ENCODE measurements at places on chromosomes 4 and X. TPM values are rescaled to one million over a fixed set of nuclear protein-coding genes. Genes with fewer than 3 reads are reported as not detected.

DNA sequence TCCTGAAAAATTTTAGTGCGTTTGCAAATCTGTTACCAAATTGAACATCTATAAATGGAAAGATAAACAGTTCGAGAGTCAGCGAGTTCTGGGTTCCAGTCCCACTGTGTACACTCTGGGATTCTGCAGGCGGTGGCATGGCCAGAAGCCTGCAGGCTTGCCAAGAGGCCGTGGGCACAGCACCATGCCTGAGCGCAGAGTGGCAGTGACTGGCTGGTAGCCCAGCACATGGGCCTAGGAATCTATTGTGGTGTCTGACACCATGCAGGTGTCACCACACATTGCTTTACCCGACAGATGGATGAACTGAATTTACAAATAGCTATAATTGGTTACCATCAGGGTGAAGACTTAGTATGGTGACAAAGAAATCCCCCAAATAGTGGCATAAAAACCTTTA lies 71.7 kb upstream of the TLR3 start:
- DNase-seq = no peak

DNA sequence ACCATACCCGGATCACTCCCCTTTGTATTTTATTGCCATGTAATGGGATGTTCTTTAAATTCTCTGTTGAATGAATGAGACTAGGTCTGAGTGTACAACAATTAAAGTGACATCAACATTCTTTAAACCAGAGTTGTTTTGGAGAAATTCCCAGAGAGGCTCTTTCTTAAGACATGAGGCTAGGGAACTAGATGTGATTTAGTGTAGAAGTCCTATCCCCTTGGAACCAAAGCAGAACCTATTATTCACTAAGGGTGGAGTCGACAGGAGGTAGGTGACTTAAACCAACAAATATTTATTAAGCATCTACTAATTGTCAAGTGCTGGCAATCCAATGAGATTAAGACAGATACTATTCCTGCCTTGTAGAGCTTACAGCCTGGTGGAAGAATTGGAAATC lies 1.7 kb downstream of the EIF1AX start:
- DNase-seq = peak; percentile 90

GRCh38 chrX:47145395-47146120 lies 537 bp downstream of the RBM10 start:
- DNase-seq = peak; percentile 57

DNA sequence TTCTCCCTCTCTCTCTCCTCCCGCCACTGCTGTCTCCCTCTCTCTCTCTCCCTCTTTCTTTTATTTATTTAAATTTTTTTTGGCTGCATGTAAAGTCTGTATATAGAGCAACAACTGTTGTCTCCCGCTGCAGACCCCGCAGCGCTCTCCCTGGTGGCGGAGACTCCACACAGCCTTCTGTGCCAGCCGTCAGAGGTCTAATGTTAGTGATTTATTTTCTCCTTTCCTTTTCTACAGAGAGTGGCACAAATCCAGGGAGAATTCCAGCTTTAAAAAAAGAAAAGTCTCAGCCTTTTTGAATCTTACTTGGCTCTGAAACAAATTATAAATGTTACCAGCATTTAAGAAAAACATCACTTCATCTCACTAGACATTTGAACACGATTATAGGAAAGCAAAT lies 106.2 kb downstream of the FAM9B start:
- DNase-seq = no peak

DNA sequence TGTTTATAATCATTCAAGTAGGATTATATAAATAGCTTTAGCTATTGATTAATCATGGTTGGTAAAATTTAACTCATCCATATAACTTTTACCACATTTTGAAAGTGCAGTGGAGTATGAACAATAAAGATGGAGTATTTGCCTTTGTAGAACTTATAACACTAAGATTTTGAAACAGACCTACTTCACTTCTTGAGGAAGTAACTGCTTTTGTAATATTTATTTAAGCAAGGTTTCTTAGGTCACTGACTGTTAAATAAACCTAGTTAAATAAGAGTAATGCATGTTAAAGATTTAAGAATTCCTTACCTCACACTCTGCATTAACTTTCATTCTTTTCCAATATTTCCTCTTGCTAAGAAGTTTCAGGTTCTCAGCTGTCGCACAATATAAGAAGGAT lies 242.5 kb downstream of the CFAP299 start:
- no peak for DNase-seq

DNA sequence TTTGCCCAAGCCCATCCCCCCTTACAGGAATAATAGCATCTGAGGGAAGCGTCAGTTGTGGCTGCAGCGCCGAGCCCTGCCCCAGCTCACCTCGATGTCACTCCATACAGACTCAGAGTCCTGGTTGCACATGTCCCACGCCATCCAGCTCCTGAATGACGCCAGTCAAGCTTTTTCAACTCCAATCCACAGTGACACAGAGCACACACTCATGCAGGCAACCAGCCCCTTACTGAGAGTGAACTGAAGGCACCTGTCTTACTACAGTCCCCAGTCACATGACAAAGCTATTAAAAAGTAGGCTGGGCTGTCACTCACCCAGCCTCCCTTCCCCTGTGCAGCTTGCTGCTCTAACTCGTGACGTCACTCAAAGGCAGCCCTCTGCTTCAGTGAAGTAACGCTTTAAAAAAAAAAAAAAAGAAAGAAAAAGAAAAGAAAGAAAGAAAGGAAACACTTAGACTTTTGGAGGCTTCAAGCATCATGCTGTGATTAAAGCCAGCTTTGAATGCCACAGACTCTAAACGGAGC lies at the start of gene PPARGC1A:
PPARGC1A (minus strand) TSS at position 234 of the 528 bp plus-strand sequence; CDS start at position 144, 90 bp downstream.
- DNase-seq = peak; percentile 45

- DNase-seq = no peak
Observed at GRCh38 chr4:76238701-76239100, 12.8 kb upstream of the FAM47E start.

- DNase-seq = peak; percentile 73
Observed at GRCh38 chr4:13611283-13611842, 16.2 kb downstream of the BOD1L1 start.

GRCh38 chr4:76233967-76234678 lies 17.4 kb upstream of the FAM47E start:
- DNase-seq = no peak

- DNase-seq = peak; percentile 61
Observed at GRCh38 chr4:99887837-99888236, 6.4 kb downstream of the LAMTOR3 start.

DNA sequence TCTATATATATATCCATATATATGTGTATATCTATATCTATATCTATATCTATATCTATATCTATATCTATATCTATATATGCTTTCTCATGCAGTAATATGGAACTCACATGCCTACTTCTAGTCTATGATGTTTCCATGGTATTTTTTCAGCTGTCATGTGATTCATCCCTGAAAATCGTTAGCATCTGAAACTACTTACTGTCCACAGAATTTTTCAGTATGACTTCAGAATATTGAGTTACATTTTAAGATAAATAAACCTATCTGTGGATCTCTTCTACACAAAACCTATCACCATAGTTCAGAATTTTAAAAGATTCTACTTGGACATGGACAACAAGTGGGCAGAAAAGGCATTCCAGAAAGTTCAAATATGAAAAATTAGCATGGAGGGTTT lies 855.1 kb upstream of the INTU start:
- peak; percentile 89 for DNase-seq

DNA sequence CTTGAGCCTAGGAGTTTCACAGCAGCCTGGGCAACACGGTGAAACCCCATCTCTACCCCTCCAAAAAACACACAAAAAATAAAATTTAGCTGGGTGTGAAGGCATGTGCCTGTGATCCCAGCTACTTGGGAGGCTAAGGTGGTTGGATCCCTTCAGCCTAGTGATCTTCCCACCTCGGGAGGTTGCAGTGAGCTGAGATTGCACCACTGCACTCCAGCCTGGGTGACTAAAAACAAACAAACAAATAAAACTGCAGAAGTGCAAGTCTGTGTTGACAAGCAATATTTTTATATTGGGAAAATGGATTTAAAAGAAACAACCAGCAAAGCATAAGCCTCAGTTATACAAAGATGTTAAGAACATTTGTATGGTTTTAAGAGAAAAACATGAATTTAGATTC lies 46.1 kb downstream of the IGFBP7 start:
- DNase-seq = no peak

GRCh38 chrX:8939322-8939721 lies 94.6 kb downstream of the FAM9B start:
- DNase-seq = no peak

DNA sequence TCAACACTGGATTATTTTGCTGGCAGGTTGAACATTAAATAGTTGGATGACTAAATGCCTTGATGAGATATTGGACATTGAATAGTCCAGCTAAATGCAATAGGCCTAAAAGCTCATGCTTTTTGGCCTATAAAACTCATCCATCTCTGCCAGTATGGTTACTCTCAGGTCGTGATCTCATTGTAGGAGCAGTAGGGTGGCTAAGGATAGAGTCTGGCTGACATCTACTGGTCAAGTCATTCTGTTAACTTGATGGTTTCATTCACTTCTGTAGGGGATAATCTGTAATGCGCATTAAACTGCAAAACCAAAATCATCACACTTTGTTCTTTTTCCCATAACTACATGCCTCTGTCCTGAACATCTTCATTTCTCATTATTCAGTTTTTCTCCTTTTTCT lies 227.0 kb downstream of the DKK2 start:
- peak; percentile 67 for DNase-seq

GRCh38 chrX:40244980-40245379 lies 147.2 kb upstream of the BCOR start:
- DNase-seq = no peak

GRCh38 chr4:186021461-186022167 lies 47.3 kb upstream of the TLR3 start:
- peak; percentile 56 for DNase-seq

- DNase-seq = no peak
Observed at GRCh38 chr4:55884093-55884850, 30.8 kb downstream of the EXOC1 start.

DNA sequence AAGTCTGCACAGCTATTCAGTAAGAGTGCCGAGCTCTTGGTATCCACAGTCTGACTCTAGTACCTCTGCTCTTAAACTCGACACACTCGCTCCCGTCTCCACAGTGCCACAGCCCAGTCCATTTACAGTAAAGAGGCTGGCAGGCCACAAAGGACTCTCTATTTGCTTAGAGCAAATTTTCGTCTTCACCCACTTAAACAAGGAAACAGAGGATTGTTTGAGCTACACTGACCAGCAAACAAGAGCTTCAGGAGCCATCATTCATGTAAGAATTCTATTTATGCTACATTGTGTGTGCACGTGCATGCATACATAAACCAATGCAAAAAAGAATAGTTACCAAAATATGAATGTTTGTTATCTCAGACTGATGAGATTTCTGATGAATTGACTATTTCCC lies 290.2 kb downstream of the USP46 start:
- DNase-seq = no peak

GRCh38 chr4:2387218-2387617 lies 31.2 kb downstream of the ZFYVE28 start:
- DNase-seq = no peak

DNA sequence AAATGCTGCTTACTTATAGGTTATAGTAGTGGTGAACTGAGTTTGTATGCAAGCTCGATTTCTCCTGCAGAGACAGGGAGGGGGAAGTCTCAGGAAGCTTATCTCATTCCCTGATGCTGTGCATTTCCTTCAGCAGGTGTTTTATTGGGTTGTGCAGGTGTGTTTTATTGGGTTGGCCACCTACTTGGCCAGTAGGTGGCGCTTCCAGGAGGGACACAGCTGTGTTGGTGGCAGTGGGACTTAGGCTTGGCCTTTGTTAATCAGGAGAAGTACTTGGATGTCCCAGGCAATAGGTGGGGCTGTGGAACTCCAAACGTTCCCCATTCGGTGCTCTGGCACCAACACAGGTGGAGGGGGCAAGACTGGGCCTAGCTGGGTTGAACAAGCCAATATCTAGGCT lies 196.0 kb upstream of the DCAF8L1 start:
- DNase-seq = no peak

DNA sequence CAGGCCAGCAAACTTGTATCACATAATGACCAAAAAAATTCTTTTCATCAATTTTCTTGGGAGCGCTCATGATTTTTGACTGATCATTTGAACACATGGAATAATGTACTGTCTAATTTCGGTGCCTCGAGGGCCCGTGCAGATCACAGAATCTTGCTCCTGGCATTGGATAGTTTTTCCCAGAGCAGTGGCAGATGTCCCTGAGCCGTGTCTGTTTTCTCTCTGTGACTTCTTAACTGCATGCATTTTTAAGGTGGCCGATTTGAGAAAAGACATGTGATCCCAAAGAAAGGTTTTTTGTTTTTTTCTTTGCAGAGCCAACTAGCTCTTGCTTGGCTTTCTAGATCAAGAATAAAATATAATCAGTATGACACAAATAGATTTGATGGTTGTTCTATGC lies 19.7 kb downstream of the GPRIN3 start:
- no peak for DNase-seq

DNA sequence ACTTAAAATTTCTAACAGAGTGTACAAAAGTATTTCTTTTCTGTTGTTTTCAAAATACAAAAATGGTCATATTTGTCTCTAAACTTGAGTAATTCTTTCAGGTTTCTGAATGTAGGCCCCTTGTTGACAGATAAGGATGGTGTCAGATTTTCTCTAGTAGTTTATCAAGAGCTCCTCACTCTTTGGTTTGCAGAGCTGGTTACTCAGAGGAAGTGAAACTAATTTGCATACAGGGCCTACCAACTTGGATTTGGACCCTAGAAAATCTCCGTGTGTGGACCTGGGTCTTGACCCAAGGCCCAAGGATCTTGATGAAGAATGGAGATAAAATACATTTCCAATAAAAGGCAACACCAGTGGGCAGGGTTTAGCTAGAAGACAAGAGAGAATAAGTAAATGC lies 433 bp upstream of the ADH6 start:
- DNase-seq = no peak

GRCh38 chr4:37721995-37722638 lies 35.9 kb upstream of the RELL1 start:
- DNase-seq = no peak

- peak; percentile 18 for DNase-seq
Observed at GRCh38 chr4:92232566-92232965, 71.2 kb upstream of the GRID2 start.

Gene IQCM
- not detected for total RNA-seq

Gene DNASE1L1
- 60.7 TPM for total RNA-seq

Gene CHRNA9
- total RNA-seq = 0.97 TPM

Gene FAM53A
- 15.3 TPM for total RNA-seq

Gene SPANXN3
- not detected for total RNA-seq

Gene EFHC2
- total RNA-seq = not detected

Gene FHIP1A
- total RNA-seq = 0.11 TPM

Gene POU3F4
- total RNA-seq = not detected

Gene DMRTC1
- total RNA-seq = not detected

Gene DGKK
- not detected for total RNA-seq

Gene DDX53
- not detected for total RNA-seq

Gene TMEM156
- not detected for total RNA-seq

Gene ARHGAP4
- 2.8 TPM for total RNA-seq

Gene TCEAL9
- total RNA-seq = 107 TPM

Gene CORIN
- 0.63 TPM for total RNA-seq

Gene DGAT2L6
- total RNA-seq = not detected

Gene SSX2
- total RNA-seq = not detected

Gene LUZP4
- total RNA-seq = not detected

Gene DCAF4L1
- not detected for total RNA-seq

Data from GM23248 (cell line).